Fibroblast of skin of scalp (primary cell): ENCODE measurements at places on chromosomes 7 and 10.

GRCh38 chr7:103132995-103133688, 15.8 kb downstream of the NAPEPLD start:
- no peak for DNase-seq

GRCh38 chr10:96772196-96772595, 51.9 kb upstream of the PIK3AP1 start:
- no peak for DNase-seq

- DNase-seq: peak; percentile 49
These were observed 77.9 kb downstream of the SNX10 start for GRCh38 chr7:26369593-26369992.

GRCh38 chr7:152649220-152649619, 26.7 kb downstream of the XRCC2 start:
- no peak for DNase-seq

DNA sequence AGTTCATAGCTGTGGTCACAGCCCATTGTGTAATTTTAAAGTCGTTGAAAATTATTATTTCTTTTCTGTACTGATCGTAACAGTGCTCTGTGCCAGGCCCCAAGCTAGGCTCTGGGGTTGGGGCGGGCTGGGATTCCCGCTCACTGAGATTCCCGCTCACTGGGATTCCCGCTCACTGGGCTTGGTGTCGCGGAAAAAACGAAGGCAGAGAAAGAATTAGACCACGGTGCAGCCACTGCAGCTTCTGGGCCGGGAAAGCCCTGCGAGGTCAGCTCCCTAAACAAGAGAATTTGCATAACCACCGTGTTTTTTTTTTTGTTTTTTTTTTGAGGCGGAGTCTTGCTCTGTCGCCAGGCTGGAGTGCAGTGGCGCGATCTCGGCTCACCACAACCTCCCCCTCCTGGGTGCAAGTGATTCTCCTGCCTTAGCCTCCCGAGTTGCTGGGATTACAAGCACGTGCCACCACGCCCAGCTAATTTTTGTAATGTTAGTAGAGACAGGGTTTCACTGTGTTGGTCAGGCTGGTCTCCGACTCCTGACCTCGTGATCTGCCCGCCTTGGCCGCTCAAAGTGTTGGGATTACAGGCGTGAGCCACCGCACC, 31.2 kb downstream of the FOXK1 start:
- DNase-seq: peak; percentile 35

GRCh38 chr7:19852192-19852591, 78.8 kb upstream of the TMEM196 start:
- no peak for DNase-seq
